Cardiac muscle cell (in vitro differentiated cells and primary cell): ENCODE measurements at places on chromosomes 2 and 18. TPM values are rescaled to one million over a fixed set of nuclear protein-coding genes. Genes with fewer than 3 reads are reported as not detected.
A peak's percentile ranks its signal among the peaks of the same experiment; 100 is the strongest.

MOCOS gene
- 0.60 and 0.85 TPM in 2 replicates for total RNA-seq

GRCh38 chr2:174971868-174972781 is 33.1 kb downstream of the CHN1 start:
- H3K27ac ChIP-seq, result peak overlapping the region; percentile 11
- no peak overlapping the region for H3K4me3 ChIP-seq
- no peaks in the 10 kb centered on the region for H3K36me3 ChIP-seq
- no peaks in the 10 kb centered on the region for H3K27me3 ChIP-seq
- no peak for DNase-seq

NEUROD1 gene
- not detected in 2 replicates for total RNA-seq

CEBPZ gene
- 14.3 and 27.9 TPM in 2 replicates for total RNA-seq

- H3K27me3 ChIP-seq, result no peaks in the 10 kb centered on the region
- no peak for DNase-seq
- H3K27ac ChIP-seq, result no peak overlapping the region
- no peak overlapping the region for H3K4me3 ChIP-seq
- H3K4me1 ChIP-seq, result no peaks in the 10 kb centered on the region
Observed at GRCh38 chr2:18159896-18160295, 281.4 kb downstream of the KCNS3 start.

DNA sequence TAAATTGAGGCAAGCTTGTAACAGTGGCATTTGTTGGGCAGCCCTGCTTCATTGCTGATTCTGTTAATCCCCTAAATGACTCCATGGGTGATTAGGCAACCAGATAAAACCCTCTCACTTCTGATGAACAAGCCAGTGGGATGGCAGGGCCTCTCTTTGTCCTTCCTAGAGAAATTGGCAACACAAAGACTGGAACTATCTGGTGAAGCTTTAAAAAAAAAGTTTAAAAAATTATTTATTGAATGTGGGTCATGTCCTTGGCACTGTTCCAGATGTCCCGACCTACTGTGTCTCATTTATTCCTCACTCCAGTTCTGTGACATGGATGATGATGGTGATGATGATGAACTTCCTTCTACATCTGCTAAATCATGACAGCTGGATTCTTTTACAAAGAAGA is 30.8 kb downstream of the NRP2 start:
- H3K4me1 ChIP-seq, result peaks cover 26% of the 10 kb centered on the region
- H3K27me3 ChIP-seq, result no peaks in the 10 kb centered on the region
- H3K27ac ChIP-seq, result no peak overlapping the region
- no peak overlapping the region for H3K4me3 ChIP-seq
- no peak for DNase-seq
- no peaks in the 10 kb centered on the region for H3K36me3 ChIP-seq

DHRS9 gene
- not detected in 2 replicates for total RNA-seq

- no peak for DNase-seq
- no peaks in the 10 kb centered on the region for H3K27me3 ChIP-seq
- no peak overlapping the region for H3K4me3 ChIP-seq
- H3K4me1 ChIP-seq, result no peaks in the 10 kb centered on the region
- no peaks in the 10 kb centered on the region for H3K36me3 ChIP-seq
Observed at GRCh38 chr2:16554060-16554583, 111.5 kb downstream of the CYRIA start.

LRRTM4 gene
- 12.6 and 15.4 TPM in 2 replicates for total RNA-seq

GRCh38 chr2:52428224-52428623 is 1339.4 kb upstream of the CHAC2 start:
- no peak overlapping the region for H3K4me3 ChIP-seq
- H3K36me3 ChIP-seq, result no peaks in the 10 kb centered on the region
- no peaks in the 10 kb centered on the region for H3K27me3 ChIP-seq
- no peaks in the 10 kb centered on the region for H3K4me1 ChIP-seq
- no peak overlapping the region for H3K27ac ChIP-seq

DNA sequence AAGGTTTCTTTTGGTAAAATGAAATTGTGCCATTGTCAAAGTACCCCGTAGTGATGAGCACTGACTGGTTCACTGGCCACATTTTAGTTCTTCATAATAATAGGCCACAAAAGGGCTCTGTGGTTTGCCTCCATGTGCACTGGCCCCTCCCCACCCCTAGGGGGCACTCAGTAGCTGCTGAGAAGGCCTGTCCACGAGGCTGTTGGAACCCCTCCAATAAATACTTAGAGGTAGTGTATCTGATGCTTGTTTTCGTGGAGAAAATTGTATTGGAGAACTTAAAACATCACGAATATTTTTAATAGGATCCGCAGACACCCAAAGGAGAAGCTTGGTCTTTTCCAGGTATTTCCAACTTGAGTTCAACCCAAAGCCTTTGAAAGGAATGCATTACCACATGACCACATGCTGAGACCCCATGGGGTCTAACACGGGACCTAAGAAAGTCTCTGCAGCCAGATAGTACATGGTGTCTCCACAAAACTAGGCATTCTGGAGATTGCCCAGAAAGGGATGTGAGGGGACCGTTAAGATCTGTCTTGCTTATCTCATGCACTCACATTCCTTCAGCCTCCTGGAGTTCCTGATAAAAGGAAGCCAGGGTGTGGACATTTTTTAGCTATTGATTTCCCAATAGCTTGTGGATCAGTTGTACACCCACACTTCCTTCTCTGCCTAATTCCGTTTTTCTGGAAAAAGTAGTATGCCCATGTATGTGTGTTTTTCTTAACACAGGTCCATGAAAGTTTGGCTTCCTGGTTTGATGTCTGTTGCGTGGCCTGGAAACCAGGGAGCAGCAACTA is 28.5 kb upstream of the NOSTRIN start:
- H3K27me3 ChIP-seq, result no peaks in the 10 kb centered on the region
- peak overlapping the region; percentile 33 for H3K27ac ChIP-seq
- H3K4me3 ChIP-seq, result no peak overlapping the region

- peak overlapping the region; percentile 50 for H3K27ac ChIP-seq
- H3K4me3 ChIP-seq, result no peak overlapping the region
- no peak for DNase-seq
Observed at GRCh38 chr2:11534071-11534745, 363 bp downstream of the GREB1 start.

DNA sequence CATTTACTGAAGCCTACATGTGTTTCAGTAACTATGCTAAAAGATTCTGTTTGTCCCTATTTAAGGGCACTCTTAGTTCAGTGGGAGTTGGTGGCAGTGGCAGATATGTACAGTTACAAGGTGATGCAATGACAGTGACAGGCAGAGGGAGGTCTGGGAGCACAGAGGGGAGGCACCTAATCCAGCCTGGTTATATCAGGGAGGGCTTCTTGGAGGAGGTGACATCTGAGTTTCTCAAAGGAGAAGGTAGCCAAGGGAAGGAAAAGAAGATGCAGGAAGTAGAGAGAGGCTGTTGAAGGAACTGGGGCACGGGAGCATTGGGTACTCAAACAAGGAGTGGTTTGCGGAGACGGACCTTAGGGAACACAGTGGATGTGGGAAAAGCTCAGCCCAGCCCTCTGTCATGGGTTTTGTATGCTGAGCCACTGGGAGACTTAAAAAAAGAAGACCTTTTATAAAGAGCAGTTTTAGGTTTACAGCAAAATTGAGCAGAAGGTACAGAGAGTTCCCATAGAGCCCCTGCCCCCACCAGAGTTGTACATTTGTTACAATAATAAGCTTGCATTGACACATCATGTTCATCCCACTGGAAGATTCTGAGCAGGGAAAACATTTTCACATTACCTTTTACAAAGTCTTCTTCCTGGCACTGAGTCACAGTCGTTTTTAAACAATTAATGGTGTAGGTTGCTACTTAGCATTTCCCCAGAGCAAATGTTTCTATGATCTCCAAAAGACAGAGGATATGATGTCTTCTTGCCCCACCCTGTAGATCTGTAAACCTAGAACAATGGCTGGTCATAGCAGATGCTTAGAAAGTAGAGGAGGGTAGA is 83.0 kb upstream of the TAF1B start:
- H3K27ac ChIP-seq, result no peak overlapping the region
- H3K36me3 ChIP-seq, result no peaks in the 10 kb centered on the region
- H3K27me3 ChIP-seq, result no peaks in the 10 kb centered on the region

SPDYA gene
- 0.21 and 1.4 TPM in 2 replicates for total RNA-seq

CFAP221 gene
- 11.0 and 12.9 TPM in 2 replicates for total RNA-seq

GRCh38 chr2:8361930-8362329 is 319.9 kb upstream of the ID2 start:
- no peak for DNase-seq
- no peaks in the 10 kb centered on the region for H3K36me3 ChIP-seq
- H3K27ac ChIP-seq, result no peak overlapping the region
- H3K27me3 ChIP-seq, result no peaks in the 10 kb centered on the region

DNA sequence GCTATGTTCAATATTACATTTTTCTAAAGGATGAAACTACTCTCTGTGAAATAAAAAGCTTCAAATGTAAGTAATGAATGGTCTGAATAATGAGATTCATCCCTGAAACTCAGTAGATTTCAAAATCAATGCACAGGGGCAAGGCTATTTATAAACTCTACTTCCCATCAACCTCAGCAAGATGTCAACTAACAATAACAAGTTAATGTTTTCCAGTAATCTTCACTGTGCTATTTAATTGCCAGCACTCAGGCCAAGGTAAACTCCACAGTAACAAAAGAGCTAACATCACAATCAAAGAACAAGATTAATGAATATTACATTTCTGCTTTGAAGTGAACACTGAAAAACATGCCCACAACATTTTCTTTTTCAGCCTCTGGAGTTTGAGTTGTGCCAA is 144.3 kb upstream of the ZFP36L2 start:
- no peaks in the 10 kb centered on the region for H3K27me3 ChIP-seq
- peaks cover 37% of the 10 kb centered on the region for H3K4me1 ChIP-seq
- no peaks in the 10 kb centered on the region for H3K36me3 ChIP-seq
- H3K4me3 ChIP-seq, result no peak overlapping the region
- peak; percentile 11 for DNase-seq
